ENCODE measurements at places on chromosomes 5 and 9. TPM values are rescaled to one million over a fixed set of nuclear protein-coding genes. Genes with fewer than 3 reads are reported as not detected.

The WDR38 gene
- total RNA-seq, result not detected

- ATAC-seq, result peak; percentile 24
These were observed 61.3 kb upstream of the HSPA9 start for GRCh38 chr5:138636398-138636944.

DNA sequence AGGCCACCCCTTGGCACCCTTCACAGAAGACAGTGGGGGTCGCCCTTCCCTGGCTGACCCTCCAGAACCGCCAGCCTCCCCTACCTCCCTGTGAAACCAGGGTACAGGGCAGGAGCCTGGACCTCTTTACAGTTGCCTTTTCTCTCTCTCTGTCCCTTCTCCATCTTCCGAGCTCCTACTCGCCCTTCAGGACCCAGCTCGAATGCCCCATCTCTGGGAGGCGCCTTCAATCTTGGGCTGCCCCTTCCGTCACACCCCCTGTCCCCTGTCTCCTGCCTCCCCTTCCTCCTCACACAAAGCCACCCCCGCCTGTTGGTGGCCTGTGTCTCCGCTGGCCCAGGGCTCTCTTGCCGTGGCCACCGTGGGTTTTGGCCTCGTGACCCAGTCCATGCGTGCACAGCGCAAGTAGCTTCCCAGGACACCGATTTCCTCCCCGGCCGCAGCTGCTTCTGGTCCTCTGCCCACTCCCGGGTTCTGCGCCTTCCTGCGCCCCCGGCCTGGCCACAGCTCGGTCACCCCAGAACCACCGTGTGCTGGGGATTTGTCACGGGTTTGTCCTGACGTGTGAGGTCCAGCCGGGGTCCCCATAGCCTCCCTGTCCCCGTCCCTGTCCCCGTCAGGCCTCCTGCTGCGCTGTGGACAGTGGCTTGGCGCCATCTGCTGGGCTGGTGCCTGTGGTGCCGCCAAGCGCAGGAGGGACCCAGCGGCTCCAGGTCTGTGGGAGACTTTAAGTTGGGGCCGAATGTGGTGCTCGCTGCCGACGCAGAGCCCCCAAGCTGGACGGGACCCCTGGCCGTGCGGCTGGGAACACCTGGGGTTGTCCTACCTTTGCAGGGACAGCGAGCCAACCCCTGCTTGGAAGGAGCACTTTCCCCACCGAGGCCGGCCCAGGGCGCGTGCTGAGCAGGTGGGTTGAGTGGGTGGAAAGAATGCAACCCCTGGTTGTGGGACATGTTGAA is 4.0 kb upstream of the TMEM250 start:
- ATAC-seq, result peak; percentile 42

DNA sequence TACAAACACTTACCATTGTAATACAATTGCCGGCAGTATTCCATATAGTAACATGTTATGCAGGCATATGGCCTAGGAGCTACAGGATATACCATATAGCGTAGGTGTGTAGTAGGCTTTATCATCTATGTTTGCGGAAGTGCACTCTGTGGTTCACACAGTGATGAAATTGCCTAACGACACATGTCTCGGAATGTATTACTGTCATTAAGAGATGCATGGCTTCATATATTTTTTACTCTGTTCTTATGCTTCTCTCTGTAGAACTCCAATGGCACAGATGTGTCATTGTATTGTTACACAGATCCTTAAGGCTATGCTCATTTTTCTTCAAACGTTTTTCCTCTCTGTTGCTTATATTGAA is 19.2 kb upstream of the ANKRD18A start:
- no peak for ATAC-seq

- no peak for ATAC-seq
These were observed 571.2 kb upstream of the ZNF462 start for GRCh38 chr9:106291786-106292185.

The ANXA1 gene
- 4,910 TPM for total RNA-seq

GRCh38 chr9:34206561-34206960 is 27.7 kb downstream of the UBAP1 start:
- no peak for ATAC-seq

DNA sequence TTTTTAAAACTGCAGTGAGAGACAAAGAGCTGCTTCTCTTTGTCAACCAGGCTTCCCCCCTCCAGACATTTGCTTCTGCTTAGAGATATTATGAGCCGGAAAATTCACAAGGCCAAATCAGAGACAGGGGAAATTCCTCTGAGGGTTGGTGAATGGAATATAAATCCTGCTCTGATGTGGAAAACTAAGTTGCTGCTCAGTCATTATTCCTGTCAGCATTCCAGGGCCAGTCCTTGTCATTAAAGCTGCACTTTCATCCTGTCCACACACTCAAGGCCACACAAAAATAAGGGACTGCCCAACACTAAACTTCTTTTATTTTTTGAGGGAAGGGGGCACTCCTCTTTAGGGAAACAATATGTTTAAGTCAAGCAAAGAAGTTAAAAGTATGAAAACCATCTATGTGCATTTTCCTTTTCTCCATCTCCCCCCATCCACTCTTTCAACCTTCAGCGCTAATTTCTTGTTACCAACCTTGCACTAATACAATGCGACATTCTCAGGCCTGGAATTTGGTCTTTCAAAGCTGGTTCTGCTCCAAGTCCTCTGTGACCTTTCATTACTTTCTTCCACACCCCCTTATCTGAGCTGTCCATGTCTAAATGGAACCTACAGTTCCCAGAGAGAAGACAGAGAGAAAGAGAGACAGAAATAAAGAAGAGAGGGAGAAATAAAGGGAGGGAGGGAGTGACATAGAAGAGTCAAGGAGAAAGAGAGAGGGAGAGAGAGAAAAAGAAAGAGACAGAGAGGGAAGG is 118.9 kb upstream of the S1PR3 start:
- ATAC-seq, result no peak

GRCh38 chr9:78783743-78784142 is 486.8 kb downstream of the PSAT1 start:
- ATAC-seq, result no peak

- ATAC-seq, result no peak
These were observed 325.4 kb downstream of the TMEM38B start for GRCh38 chr9:106019702-106020101.

The IL13 gene
- not detected for total RNA-seq

The CER1 gene
- total RNA-seq, result not detected

- no peak for ATAC-seq
These were observed 105.2 kb downstream of the OLFM1 start for GRCh38 chr9:135192686-135193085.

The PTPA gene
- total RNA-seq, result 121 TPM

DNA sequence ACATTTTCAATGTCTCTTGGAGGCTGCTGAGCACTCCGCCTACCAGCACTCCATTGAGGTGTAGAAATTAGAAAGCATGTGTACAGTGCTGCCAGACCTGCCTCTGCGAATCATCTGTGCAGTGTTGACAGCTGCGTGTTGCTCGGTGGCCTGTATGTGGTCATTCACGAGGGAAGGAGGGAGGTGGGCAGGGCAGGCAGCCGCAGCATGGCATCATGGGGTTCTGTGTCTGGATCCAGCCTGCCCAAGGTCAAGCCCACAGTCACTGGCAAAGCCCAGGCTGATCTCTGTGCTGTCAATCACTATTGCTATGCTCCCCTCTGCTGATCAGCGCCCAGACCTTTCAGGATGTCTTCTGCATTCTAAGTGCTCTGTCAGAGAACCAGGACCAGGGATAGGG is 8.0 kb upstream of the PDZD2 start:
- ATAC-seq, result no peak

The CACNA1B gene
- not detected for total RNA-seq

The TAF9 gene
- 49.7 TPM for total RNA-seq

The PRRC1 gene
- 31.2 TPM for total RNA-seq

The OR1L6 gene
- total RNA-seq, result not detected

- peak; percentile 62 for ATAC-seq
These were observed 188.1 kb downstream of the RFX3 start for GRCh38 chr9:3337515-3338225.

DNA sequence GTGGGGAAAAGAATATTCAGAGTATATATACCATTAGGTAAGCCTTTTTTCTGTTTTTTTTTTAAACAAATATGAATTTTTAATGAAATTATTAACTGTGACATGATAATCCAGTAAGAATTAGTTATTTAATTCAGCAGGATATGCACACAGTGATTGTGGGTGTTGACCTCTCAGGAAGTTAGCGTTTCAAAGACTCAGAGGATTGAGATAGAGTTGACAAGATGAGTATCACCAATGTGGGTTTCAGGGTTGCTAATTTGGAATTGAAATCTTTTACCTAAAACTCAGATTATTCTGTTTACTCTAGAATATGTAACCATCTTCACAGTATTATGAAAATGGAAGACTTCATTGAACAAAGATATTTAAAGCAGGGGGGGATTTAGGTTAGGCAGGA is 56.2 kb downstream of the FOCAD start:
- no peak for ATAC-seq

DNA sequence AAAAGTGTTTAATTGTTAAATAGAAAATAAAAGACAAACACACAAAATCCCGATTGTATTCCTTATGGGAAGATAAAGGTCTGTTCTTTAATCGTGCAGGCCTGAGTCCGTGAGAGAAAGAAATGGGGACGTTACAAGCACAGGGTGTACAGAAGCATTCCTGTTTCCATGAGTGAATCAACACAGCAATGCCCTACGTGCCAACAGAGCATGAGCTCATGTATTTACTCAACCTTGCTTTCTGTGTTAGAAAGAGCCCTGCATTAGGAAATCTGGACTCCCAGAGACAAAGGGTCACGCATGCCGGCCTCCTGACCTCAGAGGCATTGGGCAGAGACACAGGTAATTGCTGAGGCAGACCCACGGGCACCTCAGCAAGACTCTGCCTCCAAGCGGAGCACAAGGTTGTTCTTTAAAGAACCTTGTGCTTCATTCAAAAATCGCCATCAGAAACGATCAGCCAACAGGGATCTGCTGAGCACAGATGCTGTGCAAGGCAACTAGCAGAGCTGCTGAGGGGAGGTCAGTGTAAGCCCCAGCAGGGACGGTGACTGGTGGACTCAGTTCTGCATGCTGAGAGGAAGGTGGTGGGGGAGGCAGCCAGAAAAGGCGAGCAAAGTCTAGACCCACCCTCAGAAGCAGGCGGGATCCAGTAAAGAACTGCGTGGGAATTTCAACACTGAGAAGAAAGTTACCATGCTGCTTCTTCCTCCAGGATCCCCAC is 101.0 kb downstream of the TLE1 start:
- peak; percentile 70 for ATAC-seq

Measured in esophagus mucosa (tissue), 1 donor.